ENCODE measurements at places on chromosomes 3 and 15.

DNA sequence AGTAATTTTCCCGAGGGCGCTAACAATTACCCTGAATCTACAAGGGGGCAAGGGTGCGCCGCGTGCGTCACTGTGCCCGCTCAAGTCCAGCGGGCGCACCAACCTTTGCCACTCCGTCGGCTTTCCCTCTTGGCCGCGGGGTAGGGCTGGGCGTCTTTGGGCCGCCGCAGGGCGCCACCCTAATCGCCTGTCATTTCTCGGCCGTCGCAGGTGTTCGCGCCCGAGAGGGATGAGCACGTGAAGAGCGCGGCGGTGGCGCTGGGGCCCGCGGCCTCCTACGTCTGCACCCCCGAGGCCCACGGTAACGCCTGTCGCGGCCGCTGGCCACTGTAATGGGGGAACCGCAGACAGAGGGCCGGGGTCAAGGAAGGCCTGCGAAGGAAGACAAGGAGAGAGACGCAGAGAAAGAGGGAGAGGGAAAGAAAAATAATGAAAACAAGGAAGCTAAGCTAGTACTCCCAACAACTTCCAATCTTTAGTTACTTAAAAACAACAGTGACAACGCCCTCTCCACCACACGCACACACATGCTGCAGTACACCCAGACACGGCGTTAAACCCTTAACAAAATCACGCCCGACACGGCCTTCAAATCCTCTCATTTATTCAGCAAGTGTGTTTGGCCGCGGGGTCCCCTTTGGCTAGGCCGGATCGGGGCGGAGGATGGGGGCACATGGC, 3.8 kb downstream of the SKOR1 start:
- DNase-seq: no peak

GRCh38 chr3:77967621-77968020, 927.7 kb downstream of the ROBO2 start:
- DNase-seq: no peak

DNA sequence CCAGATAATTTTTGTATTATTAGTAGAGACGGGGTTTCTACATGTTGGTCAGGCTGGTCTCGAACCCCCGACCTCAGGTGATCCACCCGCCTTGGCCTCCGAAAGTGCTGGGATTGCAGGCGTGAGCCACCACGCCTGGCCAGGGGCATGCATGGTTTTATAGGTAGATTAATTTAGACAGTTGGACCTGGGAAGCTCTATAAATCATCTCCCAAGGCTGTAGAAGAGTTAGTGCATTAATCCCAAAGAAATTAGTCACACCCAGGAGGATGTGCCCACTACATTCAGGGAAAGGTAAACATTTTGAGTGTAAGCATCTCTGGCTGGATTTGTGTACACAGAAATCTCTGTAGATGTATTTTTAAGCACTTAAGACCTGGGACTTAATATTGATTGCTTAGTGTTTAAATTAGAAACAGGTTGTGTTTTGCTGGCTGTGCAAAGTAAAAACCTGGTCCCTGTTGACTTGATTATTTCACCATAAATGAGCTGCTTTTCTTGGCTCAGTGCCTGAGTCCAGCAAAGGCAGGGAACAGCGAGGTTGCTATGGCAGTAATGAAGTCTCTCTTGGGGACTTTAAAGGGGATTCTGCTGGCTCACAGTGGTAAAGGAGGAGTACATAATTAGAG, 19.2 kb downstream of the EXOSC7 start:
- no peak for DNase-seq

DNA sequence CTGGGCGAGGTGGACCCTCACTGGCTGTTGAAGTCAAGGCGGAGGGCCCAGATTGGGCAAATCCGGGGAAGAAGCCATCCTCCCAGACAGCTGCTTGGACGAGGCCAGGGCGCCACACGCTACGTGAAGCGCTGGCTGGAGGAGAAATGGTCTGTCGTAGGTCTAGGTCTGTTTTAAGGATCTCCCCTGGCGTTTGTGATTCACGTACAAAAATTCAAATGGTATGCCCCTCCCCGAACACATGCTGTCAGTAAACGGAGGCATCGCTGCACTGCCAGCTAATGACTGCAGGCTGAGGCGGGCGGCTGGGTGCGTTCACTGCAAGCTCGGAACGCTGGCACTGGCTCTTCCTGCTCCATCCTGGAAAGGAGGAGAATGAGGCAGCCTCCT, 69.9 kb downstream of the EPHB3 start:
- DNase-seq: no peak

DNA sequence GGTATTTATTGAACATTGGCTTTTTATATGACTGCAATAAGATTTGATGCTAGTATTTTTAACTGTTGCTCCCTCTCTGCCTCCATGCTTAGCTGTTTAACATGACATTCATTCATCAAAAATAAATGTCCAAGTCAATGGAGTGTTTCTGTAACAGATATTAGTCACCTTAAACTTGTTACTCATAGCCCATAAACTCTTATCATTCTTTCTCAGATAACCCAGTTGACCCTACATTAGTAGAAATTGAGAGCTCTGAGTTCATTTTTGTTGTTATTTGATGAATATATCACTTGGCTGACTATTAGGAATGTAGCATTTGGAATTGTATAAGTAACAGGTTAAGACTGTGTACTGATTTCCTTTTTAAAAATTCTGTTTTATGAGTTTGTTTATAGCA, 201.1 kb downstream of the UBE2E2 start:
- DNase-seq: no peak

DNA sequence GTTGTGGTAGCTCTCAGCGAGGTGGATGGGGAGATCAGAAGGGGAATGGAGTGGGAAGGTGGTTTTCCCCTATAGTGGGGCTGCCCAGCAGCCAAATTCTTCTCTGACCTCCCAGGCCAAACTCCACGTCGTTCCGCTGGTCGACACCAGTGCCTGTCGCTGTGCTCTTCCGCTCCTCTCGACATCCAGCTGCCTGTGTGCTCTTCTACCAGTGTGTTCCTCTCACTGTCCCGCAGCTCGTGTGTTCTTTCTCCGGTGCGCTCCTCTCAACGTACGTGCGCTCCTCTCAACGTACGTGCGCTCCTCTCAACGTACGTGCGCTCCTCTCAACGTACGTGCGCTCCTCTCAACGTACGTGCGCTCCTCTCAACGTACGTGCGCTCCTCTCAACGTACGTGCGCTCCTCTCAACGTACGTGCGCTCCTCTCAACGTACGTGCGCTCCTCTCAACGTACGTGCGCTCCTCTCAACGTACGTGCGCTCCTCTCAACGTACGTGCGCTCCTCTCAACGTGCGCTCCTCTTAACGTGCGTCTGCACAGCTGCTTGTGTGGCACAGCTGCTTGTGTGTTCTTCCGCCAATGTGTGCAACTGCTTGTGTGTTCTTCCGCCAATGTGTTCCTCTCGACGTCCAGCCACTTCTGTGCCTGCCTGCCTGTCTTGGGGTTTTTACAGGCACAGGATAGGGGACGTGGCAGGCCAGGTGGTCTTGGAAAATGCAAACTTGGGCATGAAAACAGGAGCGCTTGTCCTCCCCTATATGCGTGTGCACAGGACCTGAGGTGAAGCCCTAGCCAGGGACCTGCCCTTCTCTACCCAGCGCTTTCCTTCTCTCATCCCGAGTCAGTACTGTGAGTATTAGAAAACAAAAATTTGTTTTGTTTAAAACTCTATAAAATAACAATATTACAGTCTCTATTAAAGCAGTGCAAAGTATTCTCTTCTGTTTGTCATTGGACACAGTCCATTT, 991.1 kb downstream of the GBE1 start:
- no peak for DNase-seq

- DNase-seq: no peak
Observed at GRCh38 chr3:71446260-71446659, 137.3 kb downstream of the FOXP1 start.

DNA sequence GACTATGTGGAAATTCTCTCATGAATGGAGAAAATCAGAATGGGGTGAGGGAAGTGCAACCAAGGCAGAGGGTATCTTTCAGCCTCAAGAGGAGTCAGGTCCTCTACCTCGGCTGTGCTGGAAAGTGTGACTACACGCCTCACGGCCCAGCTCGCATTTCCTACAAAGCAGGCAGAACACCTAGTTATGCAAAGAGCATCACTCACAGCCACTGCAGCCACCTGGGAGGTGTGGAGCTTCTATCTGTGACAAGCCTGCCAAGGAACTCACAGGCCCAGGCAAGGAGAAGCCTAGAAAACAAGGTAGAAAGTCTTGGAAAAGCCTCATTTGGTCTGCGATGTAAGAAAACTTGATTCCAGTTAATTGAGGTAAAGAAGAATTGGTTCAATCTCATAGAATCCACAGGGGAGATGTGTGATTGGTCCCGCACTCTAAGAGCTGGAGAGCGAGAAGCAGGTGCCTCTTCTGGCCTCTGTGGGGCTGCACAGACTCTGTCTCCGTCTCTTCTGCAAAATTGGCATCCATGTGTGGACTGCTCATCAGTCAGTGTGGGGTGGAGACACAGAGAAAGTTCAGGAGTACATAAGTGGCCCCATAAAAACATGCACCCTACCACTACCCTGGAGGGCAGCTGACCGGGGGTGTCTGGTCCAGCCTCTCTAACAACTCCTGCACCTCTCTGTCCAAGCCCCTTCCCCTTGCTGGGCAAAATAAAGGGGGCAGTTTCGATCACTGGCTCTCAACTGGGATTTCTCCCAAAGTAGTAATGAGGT, 76.8 kb downstream of the TAMM41 start:
- DNase-seq: no peak

- no peak for DNase-seq
Observed at GRCh38 chr3:27613846-27614500, 108.2 kb downstream of the EOMES start.

GRCh38 chr3:175267121-175267531, 408.0 kb downstream of the NAALADL2 start:
- DNase-seq: no peak

- DNase-seq: no peak
Observed at GRCh38 chr3:130259166-130259874, 86.2 kb upstream of the COL6A5 start.

GRCh38 chr3:4471907-4472306, 4.8 kb upstream of the SUMF1 start:
- DNase-seq: no peak

- no peak for DNase-seq
Observed at GRCh38 chr3:29447946-29448627, 167.2 kb downstream of the RBMS3 start.

GRCh38 chr3:12922306-12922705, 80.9 kb upstream of the RPL32 start:
- no peak for DNase-seq

DNA sequence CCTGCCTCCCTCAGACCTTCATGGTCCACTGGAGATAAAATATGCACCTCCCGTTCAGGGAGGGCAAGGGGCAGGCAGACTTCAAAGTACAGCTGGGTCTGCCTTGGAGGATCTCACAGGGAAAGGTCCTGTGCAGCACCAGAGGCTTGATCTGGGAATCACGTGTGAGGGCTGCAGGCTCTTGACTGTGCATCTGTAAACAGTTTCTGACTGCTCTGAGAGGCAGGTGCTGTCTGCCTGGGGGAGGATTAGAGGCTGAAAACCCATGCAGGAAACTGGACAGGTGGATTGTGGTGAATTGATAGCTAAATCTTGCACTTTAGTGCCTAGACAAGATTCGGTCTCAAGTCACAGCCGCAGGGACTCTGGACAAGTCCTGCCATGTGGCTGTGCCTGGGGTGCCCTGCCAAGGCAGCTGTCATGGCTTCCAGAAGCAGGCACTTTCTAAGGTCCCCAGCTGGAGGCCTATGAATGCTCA, 239.3 kb downstream of the EPHB1 start:
- no peak for DNase-seq

GRCh38 chr3:33848624-33849347, 50.4 kb downstream of the PDCD6IP start:
- no peak for DNase-seq

GRCh38 chr3:143769616-143770015, 78.7 kb downstream of the SLC9A9 start:
- no peak for DNase-seq

GRCh38 chr15:39618063-39618823, 37.4 kb downstream of the THBS1 start:
- DNase-seq: no peak

GRCh38 chr3:94996743-94997142, 933.9 kb downstream of the NSUN3 start:
- DNase-seq: no peak

DNA sequence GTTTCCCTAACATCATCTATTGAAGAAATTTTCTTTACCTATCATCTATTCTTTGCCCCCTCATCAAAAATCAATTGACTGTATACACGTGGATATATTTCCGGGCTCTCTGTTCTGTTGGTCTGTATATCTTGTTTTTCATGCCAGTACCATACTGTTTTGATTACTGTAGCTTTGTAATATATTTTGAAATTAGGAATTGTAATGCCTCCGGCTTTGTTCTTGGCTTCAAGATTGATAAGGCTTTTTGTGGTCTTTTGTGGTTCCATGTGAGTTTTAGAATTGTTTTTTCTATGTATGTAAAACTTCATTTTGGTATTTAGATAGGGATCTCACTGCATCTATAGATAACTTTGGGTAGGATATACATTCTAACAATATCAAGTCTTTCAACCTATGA, 454.4 kb downstream of the LPP start:
- no peak for DNase-seq

- DNase-seq: peak; percentile 45
Observed at GRCh38 chr3:13016083-13016720, 57.0 kb downstream of the IQSEC1 start.

GRCh38 chr3:41200669-41201021, 1.3 kb downstream of the CTNNB1 start:
- DNase-seq: no peak

DNA sequence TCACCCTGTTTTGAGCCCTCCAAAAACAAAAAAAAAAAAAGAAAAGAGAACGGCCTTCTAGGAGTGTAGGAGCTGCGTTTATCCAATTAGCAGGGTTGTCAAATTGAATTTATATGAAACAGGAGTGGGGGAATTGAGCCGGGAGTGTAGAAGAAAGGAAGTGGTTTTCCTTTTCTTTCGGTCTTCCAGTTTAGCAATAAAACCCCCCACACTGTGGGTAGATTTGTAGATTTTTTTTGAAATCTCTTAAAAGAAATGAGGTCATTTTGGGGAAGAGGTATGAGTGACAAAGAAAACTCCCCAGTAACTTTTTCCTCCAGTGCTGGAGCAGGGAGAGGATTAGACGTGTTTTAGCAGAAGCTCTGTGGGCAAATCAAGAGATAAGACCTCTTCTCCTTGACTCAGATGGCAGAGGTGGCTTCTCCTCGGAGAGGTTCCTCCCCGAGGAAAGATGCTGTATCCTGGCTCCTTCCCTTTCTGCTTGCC, 30.8 kb downstream of the BOC start:
- DNase-seq: no peak

GRCh38 chr15:31427411-31427810, 100.8 kb downstream of the KLF13 start:
- DNase-seq: no peak
